ENCODE measurements at places on chromosomes 1 and 21.
A peak's percentile ranks its signal among the peaks of the same experiment; 100 is the strongest.

- DNase-seq: no peak
These were observed 61.0 kb upstream of the NEK2 start for GRCh38 chr1:211736351-211736915.

GRCh38 chr1:218592688-218593087, 247.6 kb downstream of the TGFB2 start:
- DNase-seq: peak; percentile 58

DNA sequence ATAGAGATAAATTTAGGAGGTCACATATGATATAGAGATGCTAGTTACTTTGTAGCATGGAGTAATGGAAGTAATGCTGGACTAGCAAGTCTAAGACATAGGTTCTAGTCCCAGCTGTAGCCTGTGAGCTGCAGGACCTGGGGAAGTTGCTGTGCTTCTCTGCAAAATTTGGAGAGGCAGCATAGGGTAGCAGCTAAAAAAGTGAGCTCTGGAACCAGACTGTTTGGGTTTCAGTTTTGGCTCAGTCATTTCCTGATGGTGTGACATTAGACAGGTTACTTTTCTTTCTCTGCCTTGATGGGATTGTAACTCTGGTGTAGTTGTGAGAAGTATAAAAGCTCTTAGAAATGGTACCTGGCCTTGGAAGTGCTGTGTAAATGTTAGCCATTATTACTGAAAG, 3.3 kb downstream of the METTL13 start:
- no peak for DNase-seq

GRCh38 chr1:204075890-204076846, 3.3 kb downstream of the SOX13 start:
- no peak for DNase-seq

- no peak for DNase-seq
These were observed 176.0 kb downstream of the C1orf21 start for GRCh38 chr1:184562806-184563205.

- DNase-seq: no peak
These were observed 48.3 kb downstream of the TRIM62 start for GRCh38 chr1:33133478-33134105.

DNA sequence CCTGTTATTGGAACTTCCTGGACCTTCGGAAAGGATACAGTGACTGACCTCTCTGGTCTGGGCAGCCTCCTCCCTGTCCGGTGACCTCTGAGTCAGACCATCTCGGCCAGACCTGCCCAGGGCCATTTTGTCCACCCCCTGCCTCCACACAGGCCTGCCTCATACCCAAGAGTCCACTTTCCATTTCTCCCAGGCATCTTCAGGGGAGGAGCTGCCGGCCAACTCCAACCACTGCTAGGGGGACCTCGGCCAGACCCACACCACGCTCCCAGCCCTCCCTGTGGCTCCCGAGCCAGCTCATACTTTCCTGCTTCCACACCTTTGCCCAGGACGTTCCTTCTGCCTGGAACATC, 29.5 kb upstream of the RUNX3 start:
- no peak for DNase-seq

DNA sequence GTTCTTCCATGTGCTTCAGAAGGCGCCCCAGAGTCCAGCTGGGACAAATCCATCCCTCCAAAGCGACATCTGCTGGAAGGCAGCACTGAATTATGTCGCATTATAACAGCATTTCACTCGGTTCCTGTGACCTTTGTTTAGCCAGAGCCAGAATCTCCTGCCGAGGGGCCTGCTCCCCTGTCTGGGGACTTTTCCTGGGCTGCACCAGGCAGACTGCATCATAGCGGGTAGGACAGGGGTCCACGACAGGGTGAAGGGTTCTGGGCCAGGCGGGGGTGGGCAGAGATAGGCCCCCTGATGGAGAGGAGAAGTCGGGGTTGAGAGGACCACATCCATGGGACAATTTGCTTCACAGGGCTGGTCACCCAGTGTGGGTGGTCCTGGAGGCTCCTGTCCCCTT, 276.9 kb downstream of the MATN1 start:
- DNase-seq: no peak

- DNase-seq: no peak
These were observed 459.3 kb upstream of the ADAMTS5 start for GRCh38 chr21:27426196-27426595.

DNA sequence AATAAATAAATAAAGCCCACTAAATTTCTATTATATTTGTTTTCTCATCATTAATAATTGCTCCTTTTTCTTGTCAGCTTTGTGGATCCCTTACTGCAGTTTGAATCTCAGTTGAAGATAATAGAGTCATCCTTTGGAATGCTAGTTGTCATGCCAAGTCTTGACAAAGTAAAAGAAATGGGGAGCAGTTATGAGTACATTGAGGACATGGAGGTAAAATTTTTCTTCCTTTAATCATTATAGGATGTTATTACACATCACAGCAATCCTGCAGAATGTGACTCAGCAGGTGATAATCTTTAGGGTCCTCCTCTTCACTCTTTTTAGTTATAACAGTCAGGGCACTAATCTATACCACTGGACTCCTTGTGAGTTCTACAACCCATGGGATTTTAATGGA, 24.1 kb downstream of the MROH9 start:
- no peak for DNase-seq
